ENCODE measurements at places on chromosomes 16 and 17. TPM values are rescaled to one million over a fixed set of nuclear protein-coding genes. Genes with fewer than 3 reads are reported as not detected.

DNA sequence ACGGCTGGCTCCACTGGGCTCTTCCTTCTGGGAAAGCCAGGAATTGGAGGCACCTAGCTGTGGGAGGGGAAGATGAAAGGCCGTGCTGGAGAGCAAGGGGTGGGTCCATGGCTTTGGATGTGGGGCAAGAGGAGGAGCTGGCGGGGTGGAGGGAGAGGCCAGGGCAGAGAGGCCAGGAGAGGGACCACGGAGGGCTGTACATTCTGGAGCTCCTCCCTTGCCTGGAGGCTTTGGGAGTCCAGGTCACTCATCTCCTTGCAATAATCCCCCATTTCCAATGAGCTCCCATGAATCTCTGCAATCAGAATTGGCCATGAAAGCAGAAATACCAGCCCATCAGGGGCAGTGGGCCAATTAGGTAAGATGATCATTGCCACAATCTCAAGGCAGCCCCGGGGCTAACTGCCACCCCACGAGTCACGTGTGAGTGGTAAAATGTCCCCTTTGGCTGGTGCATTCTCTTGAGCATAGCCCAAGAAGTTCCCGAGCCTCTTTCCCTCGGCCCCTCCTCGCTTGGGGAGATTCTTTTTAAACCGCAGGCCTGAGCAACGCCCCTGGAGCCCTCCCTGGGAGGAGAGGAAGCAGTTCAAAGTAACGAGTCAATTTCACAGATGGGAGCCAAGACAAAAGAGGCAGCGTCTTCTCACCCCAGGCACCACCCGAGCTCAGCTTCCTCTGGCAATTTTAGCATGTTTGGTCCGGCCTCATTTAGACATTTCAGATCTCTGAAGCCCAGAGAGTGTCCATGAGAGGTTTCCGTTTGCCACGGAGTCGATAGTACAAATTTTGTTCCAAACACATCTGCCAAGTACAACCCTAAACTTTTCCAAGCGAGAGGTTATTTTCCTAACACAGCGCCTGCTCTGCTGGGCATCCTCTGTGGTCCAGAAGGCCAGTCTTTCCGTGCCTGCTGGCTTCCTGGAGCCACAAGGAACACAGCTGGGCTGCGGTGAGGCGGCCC lies 13.4 kb downstream of the RTN4RL1 start:
- DNase-seq = no peak

GRCh38 chr17:79956853-79957252 lies 78.8 kb downstream of the TBC1D16 start:
- DNase-seq = no peak

DNA sequence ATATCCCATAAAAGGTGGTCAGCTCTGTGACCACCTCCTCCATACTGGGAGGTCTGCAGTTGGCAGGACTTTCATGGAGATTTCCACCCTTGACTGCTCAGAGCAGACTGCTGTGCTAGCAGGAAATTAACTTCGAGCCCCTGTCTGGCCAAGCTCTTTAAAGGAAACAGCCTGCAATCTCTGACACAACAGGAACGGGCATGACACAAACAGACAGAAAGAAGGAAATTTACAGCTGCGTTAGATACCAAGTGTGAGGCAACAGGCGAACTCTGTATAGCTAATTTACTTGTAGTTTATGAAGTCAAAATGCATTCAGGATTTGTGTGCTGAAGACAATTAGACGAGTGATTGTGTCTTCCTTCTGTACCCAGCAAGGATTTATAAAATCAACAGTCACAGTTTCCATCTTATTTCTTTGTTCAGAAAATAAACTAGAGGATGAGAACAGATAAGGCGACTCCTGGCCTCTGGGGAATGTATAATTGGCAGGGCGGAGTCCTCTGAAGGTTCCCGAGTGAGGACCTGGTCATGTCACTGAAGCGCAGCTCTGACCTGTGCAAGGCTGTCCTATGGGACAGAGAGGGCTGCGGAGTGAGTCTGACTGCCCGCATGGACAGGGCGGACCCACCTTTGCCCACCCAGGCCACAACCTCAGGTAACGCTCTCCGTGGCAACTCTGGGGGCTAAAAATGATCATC lies 16.1 kb downstream of the WIPI1 start:
- DNase-seq = no peak

DNA sequence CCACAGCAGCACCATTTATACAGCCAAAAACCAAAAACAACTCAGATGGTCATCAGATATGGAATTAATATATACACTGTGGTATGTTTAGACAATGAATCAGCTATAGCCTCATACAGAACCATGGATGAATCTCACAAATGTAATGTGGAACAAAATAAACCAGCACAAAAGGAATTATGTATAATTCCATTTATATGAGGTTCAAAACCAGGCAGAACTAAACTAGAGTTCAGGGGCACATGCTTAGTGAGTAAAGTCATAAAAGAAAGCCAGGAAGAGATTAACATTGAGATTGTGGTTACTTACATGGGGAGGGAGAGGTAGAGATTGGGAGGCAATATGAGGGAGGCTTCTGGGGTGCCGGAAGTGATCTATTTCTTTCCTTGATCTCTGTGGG lies 231.1 kb downstream of the COPRS start:
- no peak for DNase-seq

DNA sequence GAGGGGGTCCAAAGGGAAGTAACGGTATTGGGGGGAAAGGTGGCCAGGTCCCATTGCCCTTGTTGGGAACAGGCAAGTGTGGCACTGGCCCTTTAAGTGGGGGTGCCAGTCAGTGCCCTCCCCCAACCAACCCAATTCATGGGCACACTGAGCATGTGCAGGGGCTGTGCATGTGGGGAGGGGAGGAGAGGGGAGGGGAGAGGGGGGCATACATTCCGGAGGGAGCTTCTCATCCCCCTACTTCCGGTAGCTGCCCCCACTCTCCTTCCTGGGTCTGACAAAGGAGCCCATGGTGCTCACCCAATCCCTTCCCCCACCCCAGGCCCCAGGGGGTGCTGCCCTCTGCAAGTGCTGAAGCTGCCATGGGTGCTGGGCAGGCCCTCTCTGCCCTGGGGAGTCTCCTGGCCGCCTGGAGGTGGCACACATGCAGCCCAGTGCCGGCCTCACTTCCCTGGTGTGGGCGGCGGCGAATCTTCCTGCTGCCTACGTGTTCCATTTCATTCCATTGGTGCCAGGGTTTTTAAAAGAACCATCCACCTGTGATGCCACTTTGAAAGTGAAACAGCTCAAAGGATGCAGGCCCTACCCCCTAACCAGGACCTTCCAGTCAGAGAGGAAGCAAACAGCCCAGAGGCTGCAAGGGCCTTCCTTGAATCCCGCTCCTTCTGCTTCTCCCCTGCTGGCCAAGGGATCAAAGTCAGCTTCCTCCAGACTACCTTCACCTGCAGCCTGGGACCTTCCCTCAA lies 11.0 kb downstream of the HEXIM2 start:
- peak; percentile 61 for DNase-seq

DNA sequence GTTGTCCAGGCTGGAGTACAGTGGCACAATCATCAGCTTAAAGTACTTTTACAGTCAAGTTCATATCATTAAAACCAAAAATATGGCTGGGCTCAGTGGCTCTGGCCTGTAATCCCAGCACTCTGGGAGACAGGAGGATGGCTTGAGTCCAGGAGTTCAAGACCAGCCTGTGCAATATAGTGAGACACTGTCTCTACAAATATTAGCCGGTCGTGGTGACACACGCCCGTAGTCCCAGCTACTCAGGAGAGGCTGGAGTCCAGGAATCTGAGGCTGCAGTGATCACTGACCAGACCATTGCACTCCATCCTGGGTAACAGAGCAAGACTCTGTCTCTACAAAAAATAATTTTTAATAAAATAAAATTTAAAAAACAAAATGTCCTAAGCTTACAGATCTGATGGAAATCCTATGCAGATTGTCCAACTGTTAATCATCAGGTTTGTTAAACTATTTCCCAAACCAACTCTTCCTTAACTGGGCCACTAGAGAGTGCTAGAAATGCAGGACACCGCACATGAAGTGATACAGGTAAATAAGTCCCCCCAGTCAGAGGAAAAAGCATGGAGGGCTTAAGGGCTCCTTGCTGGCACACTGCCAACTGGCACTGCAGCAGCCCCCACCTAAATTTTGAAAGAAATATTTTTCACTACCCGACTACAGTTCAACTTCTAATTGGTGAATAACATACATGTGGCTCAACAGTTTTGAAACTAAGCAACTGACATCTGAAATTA lies 2.8 kb downstream of the USP22 start:
- DNase-seq = no peak

- DNase-seq = no peak
These were observed 17.6 kb downstream of the TRPV3 start for GRCh38 chr17:3539881-3540540.

- DNase-seq = peak; percentile 52
These were observed 1.0 kb downstream of the MCRIP1 start for GRCh38 chr17:81831957-81832607.

- no peak for DNase-seq
These were observed 47.2 kb upstream of the RASL10B start for GRCh38 chr17:35684055-35684802.

DNA sequence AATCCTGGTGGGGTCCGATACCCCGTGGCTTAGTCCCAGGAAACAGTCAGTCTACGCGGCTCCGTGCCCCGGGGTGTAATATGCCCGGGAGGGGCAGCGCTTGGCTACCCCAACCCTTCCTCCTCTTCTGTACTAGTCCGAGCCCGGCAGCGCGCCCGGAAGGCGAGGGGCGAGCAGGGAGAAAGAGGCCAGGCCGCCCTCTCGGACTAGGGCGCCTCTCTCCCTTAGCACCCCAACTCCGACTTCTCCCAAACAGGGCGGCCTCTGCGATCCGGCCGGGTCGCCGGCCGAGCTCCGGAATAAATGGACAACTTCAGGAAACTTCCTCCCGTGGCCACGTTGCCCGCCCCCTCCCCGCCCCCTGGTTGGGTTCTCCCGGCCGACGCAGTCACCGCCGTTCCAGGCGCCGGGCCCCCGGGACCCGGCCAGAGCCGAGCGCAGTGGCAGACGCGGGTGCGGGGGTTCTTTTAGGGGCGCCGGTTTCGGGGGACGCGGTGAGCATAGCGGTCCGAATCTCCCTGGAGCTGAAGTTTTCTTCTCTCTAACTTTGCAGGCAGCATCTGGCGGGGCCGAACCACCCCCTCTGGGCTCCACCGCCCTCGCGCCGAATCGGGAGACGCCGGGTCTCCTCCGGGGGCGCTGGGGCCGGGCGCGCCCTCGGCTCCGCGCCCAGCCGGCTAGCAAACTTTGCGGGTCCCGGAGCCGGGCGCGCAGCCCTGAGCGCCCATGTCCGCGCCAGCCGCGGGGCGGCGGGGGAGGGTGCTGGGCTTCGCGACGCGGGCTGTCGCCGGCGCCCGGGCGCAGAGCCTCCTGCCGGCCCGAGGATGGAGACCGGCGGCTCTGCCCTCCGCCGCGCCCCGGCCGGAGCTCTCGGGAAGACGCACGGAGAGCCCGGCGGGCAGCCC lies at the start of gene SDK2:
Gene SDK2 (minus strand): TSS at position 301 of the 905 bp plus-strand sequence. CDS start 357 bp downstream, outside the sequence.
- DNase-seq = peak; percentile 16

- no peak for DNase-seq
These were observed 3.7 kb upstream of the CDK3 start for GRCh38 chr17:75996665-75997590.

- DNase-seq = no peak
These were observed 504 bp downstream of the ZNF263 start for GRCh38 chr16:3283543-3284447.

DNA sequence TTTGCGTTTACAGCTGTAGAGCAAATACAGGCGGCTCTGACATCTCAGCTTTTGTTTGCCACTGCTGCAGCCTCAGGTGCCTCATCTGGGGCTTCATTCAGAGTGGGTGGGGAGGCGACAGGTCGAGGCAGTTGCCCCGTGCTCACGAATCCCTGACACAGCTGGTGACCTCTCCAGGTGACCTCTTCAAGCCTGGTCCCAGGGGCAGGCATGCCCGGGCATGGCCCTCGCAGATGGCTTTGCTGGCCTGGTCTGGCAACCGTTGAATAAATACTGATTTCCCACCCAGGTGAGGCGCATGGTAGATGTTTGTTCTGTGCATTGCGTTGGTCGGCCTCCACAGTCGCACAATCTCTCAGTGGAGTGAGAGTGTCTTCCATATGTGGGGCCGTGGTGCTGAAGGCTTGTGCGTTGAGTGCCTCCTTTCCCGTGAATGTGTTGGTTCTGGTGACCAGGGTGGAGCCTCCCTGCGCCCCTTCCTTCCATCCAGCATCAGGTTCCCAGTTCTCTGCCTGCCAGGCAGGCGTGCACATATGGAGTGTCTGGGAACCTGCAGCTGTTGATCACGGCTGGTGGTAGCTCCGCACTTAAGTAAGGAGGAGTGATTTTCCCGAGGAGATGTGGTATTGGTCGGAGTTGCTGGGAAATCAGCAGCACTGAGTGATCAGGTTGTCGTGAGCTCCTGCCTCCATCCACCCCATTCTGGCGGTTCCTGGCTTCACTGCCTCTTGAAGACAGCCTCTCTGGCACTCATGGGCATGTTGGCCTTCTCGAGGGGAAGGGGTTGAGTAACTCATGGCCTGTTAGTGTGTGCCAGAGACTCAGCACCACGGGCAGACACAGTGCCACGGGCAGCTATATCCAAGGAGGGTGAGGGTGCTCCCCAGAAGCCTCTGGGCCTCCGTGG lies 149.7 kb downstream of the RPTOR start:
- no peak for DNase-seq

DNA sequence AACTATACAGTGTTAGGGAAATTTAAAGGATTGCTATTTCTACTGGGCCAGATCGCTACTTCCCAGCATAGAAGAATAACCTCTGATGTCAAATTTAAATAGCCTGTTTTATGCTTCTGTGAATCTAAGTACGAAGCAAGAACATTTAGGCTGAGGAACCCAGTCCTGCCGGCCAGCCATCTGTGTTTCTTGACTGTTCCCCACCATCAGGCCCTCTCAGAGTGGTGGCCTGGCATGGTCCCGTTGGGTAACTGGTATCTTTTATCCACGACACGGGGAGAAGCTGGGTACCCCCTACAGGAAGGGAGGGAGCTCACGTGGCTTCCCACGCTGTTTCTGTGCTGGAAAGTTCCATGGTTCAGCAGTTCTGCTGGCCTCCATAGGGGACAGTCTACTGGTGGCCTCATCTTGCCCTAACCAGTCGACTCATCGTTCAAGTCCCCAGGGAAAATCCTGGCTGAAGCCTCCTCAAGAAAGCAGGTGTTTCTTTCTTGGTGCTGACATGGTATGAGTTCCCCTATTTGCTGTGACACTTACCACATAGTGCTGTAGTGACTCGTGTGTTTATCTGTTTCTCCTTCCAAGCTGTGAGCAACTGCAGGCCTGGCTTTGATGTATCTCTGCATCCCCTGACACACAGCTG lies 201.7 kb upstream of the NLRP1 start:
- no peak for DNase-seq

- no peak for DNase-seq
These were observed 827 bp downstream of the MPO start for GRCh38 chr17:58279736-58280479.

The NPIPB9 gene
- 4.8 TPM for total RNA-seq

The SNTB2 gene
- 9.7 TPM for total RNA-seq

The SCGB1C2 gene
- total RNA-seq = not detected

The TMEM98 gene
- not detected for total RNA-seq

The MYH2 gene
- total RNA-seq = not detected

The HS3ST4 gene
- not detected for total RNA-seq

The SGCA gene
- not detected for total RNA-seq

The NACA2 gene
- not detected for total RNA-seq

Data from naive thymus-derived CD4-positive, alpha-beta T cell (primary cell).